ENCODE measurements at places on chromosomes 13 and 19. TPM values are rescaled to one million over a fixed set of nuclear protein-coding genes. Genes with fewer than 3 reads are reported as not detected.
A peak's percentile ranks its signal among the peaks of the same experiment; 100 is the strongest.

DNA sequence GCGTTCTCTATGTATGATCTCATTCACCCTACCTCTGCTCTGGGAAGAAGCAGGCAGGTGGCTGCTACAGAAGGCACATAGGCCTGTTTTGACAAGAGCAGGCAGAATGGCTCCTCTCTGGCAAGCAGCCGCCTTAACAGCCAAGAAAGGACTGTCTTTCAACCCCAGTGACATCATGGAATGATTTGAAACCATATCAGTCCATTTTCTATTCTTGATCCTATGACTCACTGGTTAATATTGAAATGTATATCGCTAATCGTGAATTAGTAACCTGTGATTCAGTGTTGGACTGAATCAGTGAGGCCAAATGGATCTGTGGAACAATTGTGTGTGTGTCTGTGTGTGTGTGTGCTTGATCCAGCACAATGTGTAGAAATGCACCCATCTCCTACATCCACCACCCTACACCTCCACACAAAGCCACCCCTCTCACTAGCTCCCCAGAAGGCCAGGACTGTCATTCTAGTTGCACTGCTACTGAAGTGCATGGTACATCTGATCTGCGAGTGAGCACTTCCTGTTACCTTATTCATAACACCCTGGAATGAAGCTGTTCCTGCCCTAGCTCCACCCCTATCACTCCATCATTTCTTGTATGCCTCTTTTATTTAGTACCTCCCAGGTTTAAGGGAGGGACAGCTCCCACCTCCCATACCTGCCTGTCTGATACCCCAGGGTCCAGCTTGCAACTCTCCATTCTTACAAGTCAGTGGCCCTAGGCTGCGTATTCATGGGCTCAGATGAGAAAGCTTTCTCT is 460.0 kb downstream of the FOXO1 start:
- H3K27me3 ChIP-seq, result no peaks in the 10 kb centered on the region
- peaks cover 56% of the 10 kb centered on the region for H3K4me1 ChIP-seq
- peak overlapping the region; percentile 77 for H3K27ac ChIP-seq
- H3K36me3 ChIP-seq, result no peaks in the 10 kb centered on the region
- H3K4me3 ChIP-seq, result peak overlapping the region; percentile 10

DNA sequence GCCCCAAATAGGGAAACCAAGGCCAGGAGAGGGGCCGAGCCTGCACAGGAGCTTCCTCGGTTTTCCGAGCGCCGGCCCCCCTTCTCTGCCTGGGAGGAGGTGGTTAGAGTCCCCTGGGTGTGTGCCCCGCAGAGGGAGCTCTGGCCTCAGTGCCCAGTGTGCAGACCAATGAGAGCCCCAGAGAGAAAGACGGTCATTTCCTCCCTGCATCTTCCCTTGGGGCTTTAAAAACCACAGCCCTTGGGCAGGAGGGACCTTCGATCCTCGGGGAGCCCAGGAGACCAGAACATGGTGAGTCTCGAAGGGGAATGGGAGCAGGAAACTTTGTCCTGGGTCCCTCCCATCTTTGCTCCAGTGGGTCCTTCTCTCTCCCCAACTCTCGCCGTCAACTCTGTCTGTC is at the start of gene C5AR1:
C5AR1 (plus strand) TSS at position 254 of the 400 bp plus-strand sequence; CDS start at position 289, 35 bp downstream.
- no peak for DNase-seq
- peaks cover 3% of the 10 kb centered on the region for H3K27me3 ChIP-seq
- no peak within 1 kb of the TSS for H3K27ac ChIP-seq
- peaks cover 4% of the 10 kb centered on the region for H3K4me1 ChIP-seq
- peak within 1 kb of the TSS; percentile 5 for H3K4me3 ChIP-seq
- H3K36me3 ChIP-seq, result no peaks in the 10 kb centered on the region

DNA sequence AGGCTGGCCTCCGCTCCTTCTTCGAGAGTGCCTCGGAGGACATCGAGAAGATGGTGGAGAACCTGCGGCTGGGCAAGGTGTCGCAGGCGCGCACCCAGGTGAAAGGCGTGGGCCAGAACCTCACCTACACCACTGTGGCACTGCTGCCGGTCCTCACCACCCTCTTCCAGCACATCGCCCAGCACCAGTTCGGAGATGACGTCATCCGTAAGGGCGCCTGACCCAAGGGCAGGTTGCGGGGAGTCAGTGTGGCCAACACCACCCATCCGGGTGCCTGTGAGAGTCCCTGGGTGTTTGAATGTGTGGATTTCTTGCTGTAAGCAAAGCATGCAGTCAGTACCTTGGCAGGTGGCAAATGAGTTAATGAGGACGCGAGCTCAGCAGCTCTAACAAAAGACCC is 78.8 kb downstream of the RYR1 start:
- H3K36me3 ChIP-seq, result no peaks in the 10 kb centered on the region
- H3K27ac ChIP-seq, result no peak overlapping the region
- H3K4me1 ChIP-seq, result peaks cover 15% of the 10 kb centered on the region
- no peaks in the 10 kb centered on the region for H3K27me3 ChIP-seq

DNA sequence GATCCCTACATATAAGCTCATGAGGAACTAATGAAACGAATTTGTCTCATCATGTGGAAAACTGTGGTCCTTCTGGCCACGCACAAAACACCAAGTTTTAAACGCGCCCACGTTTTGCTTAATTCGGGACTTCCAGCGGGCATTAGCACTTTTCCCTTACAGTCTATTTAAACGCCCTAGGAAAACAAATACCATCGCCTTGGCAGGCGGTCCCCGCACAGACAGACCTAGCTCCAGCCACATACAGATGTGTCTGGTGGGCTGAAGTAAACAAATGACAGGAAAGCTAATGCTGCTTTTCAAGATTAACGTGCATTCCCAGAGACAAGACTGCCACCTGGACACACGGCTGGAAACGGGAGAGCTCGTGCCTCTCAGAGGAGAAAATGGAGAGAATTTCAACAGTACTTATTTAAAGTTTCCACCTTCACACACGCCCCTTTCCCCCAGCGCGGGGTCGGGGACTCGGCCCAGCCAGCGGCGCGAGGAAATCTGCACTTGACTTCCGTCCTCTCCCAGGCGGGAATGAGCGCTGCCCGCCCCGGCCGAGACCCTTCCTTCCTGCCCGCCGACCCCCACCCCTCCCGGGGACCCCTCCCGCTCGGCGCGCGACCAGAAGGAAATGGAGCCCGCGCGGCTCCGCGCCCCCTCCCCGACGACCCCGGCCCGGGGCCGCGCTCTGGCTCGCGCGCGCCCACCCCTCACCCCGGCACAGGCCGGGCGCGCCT is 931 bp downstream of the USP12 start:
- DNase-seq, result no peak
- H3K4me3 ChIP-seq, result peak overlapping the region; percentile 63
- no peaks in the 10 kb centered on the region for H3K36me3 ChIP-seq
- H3K27ac ChIP-seq, result peak overlapping the region; percentile 42

DNA sequence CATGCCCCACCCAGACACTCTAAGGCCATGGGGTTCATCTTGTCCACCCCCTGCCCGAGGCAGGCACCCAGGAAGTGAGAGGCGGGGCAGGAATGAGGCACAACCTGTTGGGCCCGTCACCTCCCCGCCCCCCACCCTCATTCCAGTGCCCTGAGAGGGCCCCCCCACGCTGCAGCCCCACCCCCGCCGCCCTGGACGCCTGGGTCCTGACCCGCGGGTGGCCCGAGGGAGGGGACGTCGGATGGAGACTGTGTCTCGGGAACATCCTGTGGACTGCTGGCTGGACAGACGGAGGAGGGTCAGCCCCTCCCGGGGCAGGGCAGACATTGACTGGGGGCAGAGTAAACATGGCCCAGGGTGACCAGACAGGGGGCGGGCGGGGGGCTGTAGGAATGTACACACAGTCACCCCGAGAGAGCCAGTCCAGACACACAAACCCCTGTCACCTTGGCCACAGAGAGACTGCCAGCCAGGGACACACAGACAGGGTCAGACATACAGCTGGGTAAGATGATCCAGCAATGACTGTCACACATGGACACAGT is 7.4 kb upstream of the JUNB start:
- H3K27me3 ChIP-seq, result no peaks in the 10 kb centered on the region
- H3K27ac ChIP-seq, result peak overlapping the region; percentile 98
- no peak overlapping the region for H3K4me3 ChIP-seq
- no peak for DNase-seq
- H3K36me3 ChIP-seq, result no peaks in the 10 kb centered on the region

DNA sequence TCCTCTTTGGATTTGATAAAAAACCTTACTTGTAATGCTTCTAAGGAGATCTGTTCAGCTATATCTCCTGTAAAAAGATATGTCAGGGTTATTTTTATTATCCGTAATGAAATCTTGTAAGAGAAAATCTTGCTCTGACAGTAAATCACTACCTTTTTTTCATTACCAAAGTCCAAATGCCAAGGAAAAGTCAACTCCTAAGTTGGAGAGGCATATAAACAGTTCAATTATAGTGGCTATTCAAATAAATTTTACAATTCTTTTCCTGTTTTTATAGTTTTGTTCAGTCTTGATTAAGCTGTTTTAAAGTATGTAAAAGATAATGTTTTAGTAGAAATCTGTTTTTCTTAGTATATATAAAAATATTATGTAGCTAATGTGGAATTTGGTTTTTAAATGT is 9.0 kb downstream of the KCTD4 start:
- no peaks in the 10 kb centered on the region for H3K36me3 ChIP-seq
- no peaks in the 10 kb centered on the region for H3K27me3 ChIP-seq
- H3K4me3 ChIP-seq, result no peak overlapping the region

SLC15A1 gene
- total RNA-seq, result not detected

GRCh38 chr19:46731007-46731501 is 14.1 kb upstream of the PRKD2 start:
- H3K27me3 ChIP-seq, result no peaks in the 10 kb centered on the region
- H3K4me3 ChIP-seq, result no peak overlapping the region
- peaks cover 86% of the 10 kb centered on the region for H3K36me3 ChIP-seq
- no peak overlapping the region for H3K27ac ChIP-seq
- H3K4me1 ChIP-seq, result peaks cover 11% of the 10 kb centered on the region

DNA sequence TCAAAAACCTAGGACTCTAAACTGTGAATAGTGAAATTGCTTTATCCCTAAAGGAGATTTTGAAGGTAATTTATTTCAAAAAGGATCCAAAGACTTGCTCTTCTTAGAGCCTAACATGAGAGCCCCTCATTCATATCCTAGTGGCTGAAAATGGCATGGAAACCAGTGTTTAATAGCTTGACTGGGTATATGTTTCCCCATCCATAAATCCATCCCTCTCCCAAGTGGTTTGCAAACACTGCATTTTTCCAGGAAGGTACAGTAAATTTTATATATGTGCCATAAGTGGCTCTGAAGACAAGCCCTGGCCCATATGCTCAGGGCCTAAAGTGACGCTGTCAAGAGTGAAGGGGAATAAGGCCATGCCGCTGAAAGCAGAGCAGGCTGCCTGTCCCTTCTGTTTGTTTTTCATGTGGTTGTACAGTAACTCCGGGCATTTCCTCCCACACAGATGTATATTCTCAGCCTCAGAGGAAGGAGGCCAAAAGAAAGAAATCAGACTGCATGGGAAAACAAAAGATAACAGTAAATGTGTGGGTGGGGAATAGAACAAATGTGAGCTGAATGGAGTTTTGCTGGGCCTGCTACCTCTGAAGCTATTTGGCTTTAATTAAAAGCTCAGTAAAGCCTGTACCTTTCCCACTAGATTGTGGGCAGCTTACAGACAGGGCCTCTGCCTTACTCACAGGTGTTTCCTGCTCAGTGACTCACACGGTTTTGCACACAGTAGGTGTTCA is 181.9 kb downstream of the PCDH9 start:
- H3K4me3 ChIP-seq, result no peak overlapping the region
- H3K4me1 ChIP-seq, result no peaks in the 10 kb centered on the region
- no peaks in the 10 kb centered on the region for H3K27me3 ChIP-seq
- no peak for DNase-seq
- H3K36me3 ChIP-seq, result no peaks in the 10 kb centered on the region
- no peak overlapping the region for H3K27ac ChIP-seq

GRCh38 chr13:42168496-42168895 is 103.5 kb upstream of the AKAP11 start:
- no peak overlapping the region for H3K27ac ChIP-seq
- no peak overlapping the region for H3K4me3 ChIP-seq
- DNase-seq, result no peak
- H3K36me3 ChIP-seq, result peaks cover 12% of the 10 kb centered on the region

ARL11 gene
- total RNA-seq, result 0.14 TPM

DNA sequence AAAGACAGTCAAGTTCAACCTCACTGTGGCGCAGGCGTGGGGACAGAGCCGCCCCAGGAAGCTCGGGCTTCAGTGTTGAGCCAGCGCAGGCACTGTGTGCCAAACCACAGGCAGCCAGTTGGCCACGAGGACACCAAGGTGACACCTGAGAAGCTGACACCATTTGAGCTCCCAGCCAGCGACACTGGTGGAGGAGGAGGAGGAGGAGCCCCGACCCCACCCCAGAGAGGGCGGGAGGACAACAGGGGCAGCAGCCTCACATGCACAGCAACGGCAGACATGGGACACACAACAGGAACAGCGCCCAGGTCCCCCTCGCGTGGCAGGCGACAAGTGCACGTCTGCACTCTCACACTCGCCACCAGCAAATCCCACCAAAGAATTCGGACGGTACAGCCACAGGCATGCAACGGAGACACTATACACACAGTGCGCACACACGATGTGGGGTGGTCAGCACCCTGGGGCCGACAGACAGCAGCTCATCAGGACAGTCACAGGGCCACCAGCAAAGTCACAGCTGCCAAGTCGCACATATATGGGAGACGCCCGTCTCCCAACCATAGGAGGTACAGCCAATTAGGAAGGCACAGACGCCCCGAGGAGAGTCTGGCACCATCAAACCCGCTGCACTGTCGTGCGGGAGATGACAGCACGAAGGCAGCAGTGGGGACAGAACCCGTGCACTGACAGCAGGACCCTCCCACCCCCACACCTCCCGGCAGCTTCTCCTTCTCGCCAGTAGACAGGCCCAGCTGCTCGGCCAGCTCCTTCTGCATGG is 3.4 kb downstream of the EIF3G start:
- no peaks in the 10 kb centered on the region for H3K27me3 ChIP-seq
- no peak for DNase-seq
- H3K4me3 ChIP-seq, result no peak overlapping the region
- H3K4me1 ChIP-seq, result peaks cover 78% of the 10 kb centered on the region

DNA sequence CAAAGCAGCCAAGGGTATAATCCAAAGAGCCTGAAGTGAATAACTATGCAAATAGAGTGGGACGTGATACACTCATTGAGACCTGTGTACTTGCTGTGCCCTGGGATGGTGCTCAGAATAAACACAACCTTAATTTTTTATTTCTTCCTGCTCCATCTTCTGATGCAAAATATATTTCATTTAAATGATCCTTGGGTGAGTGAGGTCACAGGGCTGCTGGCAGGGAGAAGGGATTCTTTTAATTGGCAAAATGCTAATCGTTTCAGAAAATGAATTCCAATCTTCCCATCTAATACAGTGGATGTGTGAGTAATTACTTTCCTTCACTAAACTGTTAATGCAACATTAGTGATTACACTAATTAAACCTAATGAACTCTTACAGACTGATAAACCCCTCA is 63.5 kb downstream of the SIAH3 start:
- H3K27me3 ChIP-seq, result no peaks in the 10 kb centered on the region
- H3K4me3 ChIP-seq, result no peak overlapping the region
- no peaks in the 10 kb centered on the region for H3K4me1 ChIP-seq
- no peak overlapping the region for H3K27ac ChIP-seq
- no peaks in the 10 kb centered on the region for H3K36me3 ChIP-seq

DNA sequence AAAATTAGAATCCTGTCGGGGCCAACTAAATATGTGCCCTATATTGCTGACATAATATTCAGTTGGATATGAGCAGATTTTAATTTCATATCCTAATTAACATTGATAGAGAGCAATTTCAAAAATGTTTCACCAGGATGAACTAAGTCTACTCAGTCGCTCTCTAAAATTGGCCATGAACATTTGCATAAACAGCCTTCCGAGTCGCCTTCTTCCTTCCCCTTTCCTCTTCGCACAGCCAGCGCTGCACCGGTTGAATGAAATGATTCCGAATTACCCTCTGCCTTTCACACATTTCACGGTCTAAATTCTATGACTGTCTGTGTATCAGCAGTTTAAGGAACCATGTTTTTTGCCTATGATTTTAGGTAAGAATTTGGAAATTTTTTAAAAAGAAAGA is 413.7 kb downstream of the LIG4 start:
- no peak overlapping the region for H3K27ac ChIP-seq
- no peak for DNase-seq

PEPD gene
- total RNA-seq, result 23.0 TPM
